Left kidney (tissue), 8 donors: ENCODE measurements at places on chromosomes 6 and 20. TPM values are rescaled to one million over a fixed set of nuclear protein-coding genes. Genes with fewer than 3 reads are reported as not detected.

DNA sequence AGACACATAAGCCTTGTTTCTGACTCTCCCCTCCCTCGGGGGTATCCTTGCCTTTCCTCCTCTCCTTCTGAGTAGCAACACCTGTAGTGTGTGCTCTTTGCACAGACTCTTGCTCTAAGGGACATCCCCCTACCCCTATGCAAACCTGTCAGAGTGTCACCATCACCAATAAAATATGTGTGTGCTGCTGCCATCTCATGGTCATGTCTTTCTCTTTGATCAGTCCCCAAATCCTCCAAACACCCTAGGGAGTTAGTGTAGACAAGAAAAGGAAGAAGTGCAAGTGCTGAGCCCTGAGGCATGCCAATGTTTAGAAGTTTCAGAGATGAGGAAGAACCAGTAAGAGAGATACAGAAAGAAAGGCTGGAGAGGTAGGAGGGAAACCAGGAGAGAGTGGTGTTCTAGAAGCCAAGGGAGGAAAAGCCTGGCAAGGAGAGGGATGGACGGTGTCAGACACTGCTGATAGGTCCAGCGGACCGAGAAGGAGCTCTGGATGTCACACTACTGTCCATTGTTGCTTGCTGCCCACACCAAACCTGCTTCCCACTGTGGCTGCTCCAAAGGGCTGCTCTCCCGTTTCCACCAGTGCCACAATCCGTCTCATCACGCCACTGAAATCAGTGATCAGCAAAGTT lies 16.4 kb downstream of the TRMT6 start:
- DNase-seq: no peak

- DNase-seq: no peak
Measured at GRCh38 chr6:124536842-124537191, 425.4 kb upstream of the RNF217 start.

The GRM4 gene
- polyA plus RNA-seq: 0.53 TPM

The BPIFB4 gene
- not detected for polyA plus RNA-seq

- no peak for DNase-seq
Measured at GRCh38 chr6:125940247-125941041, 16.1 kb upstream of the HINT3 start.

DNA sequence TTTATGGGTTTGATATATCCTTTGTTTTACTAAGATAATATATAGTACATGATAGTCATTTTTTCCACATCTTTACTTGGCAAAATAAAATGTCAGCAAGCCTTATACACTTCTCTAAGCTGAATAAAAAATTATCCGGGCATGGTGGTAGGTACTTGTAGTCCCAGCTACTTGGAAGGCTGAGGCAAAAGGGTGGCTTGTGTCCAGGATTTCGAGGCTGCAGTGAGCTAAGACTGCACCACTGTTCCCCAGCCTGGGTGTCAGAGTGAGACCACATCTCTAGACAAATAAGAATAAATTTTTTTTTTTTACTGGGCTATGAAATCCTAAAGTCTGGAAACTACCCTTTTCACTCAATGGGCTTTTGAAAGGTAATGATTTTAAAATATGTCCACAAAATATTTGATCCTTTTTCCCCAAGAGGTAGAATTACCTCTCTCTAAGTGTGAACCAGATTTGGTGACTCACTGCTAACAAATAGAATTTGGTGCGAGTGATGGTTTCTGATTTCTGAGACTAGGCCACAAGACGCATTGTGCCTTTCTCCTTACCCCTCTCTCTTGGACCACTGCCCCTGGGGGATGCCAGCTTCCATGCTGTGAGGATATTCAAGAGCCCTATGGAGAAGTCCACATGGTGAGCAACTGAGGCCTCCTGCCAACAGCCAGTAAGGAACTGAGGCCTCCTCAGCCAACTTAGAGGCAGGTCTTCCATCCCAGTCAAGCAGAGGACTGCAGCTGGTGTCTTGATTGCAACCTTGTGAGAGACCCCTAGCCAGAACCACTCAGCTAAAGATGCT lies 84.2 kb upstream of the ZNFX1 start:
- DNase-seq: no peak

GRCh38 chr6:79048611-79049010 lies 29.4 kb downstream of the PHIP start:
- DNase-seq: no peak

DNA sequence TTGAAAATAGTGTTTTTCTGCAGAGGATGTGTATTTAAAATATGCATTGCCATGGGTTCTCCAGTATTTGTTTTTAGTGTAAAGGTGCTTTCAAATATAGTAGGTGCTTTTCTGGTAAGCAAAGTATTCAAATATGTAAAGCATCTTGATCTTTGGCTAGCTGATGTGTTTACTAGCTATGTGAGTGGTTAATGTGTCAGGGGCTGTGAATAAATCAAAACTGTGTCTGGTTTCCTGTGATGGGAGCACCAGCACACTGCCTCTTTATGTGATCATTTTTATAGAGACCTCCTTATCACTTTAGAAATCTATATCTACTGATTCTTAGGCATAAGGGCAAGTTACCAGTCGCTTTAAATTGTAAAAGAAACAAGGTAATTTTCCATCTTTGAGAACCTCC lies 388.9 kb upstream of the MAN1A1 start:
- no peak for DNase-seq

The CABLES2 gene
- 10.0 TPM for polyA plus RNA-seq

GRCh38 chr6:143579703-143580102 lies 68.2 kb upstream of the FUCA2 start:
- DNase-seq: no peak

The SCRT2 gene
- polyA plus RNA-seq: not detected

GRCh38 chr6:53322188-53323029 lies 26.3 kb downstream of the ELOVL5 start:
- no peak for DNase-seq

DNA sequence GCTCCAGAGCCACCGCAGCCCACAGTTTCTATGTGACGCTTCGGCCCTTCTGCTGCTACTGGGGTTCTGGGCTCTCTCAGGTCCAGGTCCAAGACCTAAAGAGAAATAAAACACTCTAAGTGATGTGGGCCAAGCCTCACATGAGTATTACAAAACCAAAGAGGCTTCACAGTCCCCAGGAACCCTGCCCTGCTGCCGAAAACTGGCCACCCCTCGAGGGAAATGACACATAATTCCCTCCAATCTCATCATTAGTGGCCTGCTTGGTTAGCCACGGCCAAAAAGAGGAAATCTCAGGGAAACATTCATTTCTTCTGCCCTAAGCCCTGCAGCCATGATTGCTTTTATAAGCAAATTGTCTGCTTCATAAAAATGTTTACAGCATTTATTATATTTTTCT lies 32.5 kb downstream of the DLL1 start:
- DNase-seq: no peak

- DNase-seq: no peak
Measured at GRCh38 chr20:21324126-21324525, 21.0 kb downstream of the XRN2 start.

DNA sequence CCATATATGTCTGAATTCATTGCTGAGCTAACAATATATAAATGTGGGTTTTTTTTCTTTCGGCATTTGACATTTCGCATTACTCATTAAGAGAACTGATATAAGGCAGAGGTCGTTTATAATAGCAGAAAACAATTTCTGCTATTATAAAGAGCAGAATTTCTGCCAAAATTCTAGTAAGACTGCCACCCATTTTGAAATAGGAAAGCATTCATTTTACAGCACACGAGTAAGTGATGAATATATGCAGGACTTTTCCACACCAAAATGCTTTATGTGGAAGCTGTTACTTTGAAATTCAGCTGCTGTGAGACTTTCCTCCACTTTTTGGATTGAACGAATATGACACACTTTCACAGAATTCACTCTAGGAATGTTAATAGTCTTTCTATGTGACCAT lies 610.9 kb upstream of the MAN1A1 start:
- DNase-seq: no peak

GRCh38 chr6:10759884-10760329 lies 12.3 kb downstream of the TMEM14B start:
- no peak for DNase-seq

GRCh38 chr6:143598466-143599080 lies 79.2 kb upstream of the PHACTR2 start:
- DNase-seq: no peak

DNA sequence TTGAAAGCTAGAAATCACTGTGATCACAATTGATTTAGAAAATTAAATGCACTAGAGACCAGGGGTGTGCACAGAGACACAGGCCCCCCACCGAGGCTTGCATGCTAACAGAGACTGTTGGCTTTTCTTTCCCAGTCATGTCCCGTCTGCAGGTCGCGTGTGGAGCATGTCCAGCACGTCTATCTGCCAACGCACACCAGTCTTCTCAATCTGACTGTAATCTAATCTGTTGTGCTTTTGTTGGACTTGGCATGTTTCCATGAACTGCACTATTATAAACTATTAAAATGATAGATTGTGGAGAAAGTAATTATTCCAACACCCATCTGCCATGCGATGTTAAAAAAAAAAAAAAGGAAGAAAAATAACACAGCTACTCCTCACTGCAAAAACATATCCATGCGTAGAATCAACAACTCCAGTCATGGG lies 17.7 kb downstream of the MYLIP start:
- DNase-seq: no peak

- DNase-seq: no peak
Measured at GRCh38 chr6:110446405-110446804, 30.0 kb downstream of the SLC22A16 start.

- DNase-seq: no peak
Measured at GRCh38 chr6:48084201-48084600, 26.8 kb downstream of the PTCHD4 start.

GRCh38 chr20:47922269-47922668 lies 137.0 kb upstream of the SULF2 start:
- DNase-seq: no peak

DNA sequence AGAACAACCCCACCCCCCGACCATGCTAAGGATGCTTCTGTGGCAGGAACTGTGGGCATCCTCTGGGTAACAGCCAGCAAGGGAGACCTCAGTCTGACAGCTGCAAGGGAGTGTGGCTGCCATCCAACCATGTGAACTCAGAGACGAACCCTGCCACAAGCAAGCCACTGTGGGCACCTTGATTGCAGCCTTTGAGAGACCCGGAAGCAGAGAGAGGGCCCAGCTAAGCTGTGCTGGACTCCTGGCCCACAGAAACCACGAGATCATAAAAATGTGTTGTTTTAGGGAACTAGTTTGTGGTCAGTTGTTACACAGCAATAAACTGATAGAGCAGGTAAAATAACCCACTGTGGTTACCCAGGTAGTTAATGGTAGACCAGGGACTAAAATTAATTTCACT lies 414.6 kb downstream of the CDH26 start:
- no peak for DNase-seq

The MUC22 gene
- not detected for polyA plus RNA-seq

The TOX2 gene
- polyA plus RNA-seq: 3.7 TPM

The SNAP91 gene
- polyA plus RNA-seq: 0.60 TPM

DNA sequence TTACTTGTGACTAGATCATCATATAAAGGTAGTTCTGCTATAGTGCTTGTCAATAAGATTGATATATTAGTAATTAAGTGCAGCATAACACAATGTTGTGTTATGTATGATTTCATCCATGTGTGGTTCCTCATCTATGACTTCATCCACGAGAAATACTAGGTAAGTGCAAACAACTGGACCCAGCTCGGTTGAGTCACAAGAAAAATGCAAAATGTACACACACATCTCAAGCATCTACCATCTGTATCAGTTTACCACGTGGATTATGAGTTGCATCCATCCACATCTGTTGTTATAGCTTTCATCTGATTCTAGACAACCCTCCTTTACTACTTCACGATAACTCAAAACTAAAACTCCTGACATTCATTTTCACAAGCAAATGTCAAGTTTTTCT lies 517.0 kb upstream of the CITED2 start:
- DNase-seq: no peak

GRCh38 chr6:3036861-3037637 lies 31.2 kb upstream of the RIPK1 start:
- no peak for DNase-seq

The ZBP1 gene
- not detected for polyA plus RNA-seq
